ENCODE measurements at places on chromosomes 7 and 10.

- no peaks in the 10 kb centered on the region for H3K36me3 ChIP-seq
- H3K4me1 ChIP-seq = peaks cover 24% of the 10 kb centered on the region
- no peak overlapping the region for H3K27ac ChIP-seq
- DNase-seq = no peak
- no peak overlapping the region for H3K4me3 ChIP-seq
Measured at GRCh38 chr10:48508791-48509772, 95.8 kb downstream of the ARHGAP22 start.

DNA sequence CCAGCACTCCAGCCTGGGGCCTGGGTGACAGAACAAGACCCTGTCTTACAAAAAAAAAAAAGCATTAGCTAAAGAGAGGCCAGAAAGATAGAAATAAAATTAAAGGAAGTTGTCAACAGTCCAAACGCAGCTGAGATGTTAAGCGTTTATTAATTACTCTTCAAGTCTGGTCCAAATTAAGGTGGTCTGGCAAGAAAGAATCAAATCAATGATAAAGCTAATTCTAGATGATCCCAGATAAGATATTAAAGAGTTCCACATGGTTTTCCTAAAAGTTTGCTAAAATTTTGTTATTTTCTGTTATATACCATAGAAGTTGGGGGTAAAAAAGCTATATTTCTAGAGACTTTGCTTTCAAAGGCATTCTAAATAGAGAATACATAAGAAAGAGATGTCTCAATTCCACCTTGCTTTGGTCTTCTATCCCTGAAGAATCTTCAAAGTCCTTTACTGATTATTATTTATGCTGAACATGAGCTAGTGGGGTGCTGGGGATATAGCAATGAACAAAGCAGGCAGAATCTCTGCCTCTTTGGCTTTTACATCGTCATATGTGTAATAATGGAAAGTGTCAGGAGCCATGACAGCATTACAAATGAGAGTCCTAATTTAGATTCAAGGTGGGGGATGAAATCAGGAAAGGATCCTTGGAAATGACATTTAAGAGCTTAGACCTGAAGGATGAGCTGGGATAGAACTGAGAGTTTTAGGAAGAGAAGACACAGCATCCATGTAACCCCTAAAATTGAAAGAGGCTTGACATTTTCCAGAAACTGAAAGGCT, 23.4 kb downstream of the FRA10AC1 start:
- H3K27me3 ChIP-seq = no peaks in the 10 kb centered on the region
- peaks cover 9% of the 10 kb centered on the region for H3K4me1 ChIP-seq
- H3K27ac ChIP-seq = no peak overlapping the region
- no peak for DNase-seq

GRCh38 chr10:97065128-97065527, 120.6 kb downstream of the SLIT1 start:
- DNase-seq = no peak
- peaks cover 2% of the 10 kb centered on the region for H3K27me3 ChIP-seq
- no peaks in the 10 kb centered on the region for H3K4me1 ChIP-seq
- H3K36me3 ChIP-seq = no peaks in the 10 kb centered on the region
- H3K4me3 ChIP-seq = no peak overlapping the region
- no peak overlapping the region for H3K27ac ChIP-seq

DNA sequence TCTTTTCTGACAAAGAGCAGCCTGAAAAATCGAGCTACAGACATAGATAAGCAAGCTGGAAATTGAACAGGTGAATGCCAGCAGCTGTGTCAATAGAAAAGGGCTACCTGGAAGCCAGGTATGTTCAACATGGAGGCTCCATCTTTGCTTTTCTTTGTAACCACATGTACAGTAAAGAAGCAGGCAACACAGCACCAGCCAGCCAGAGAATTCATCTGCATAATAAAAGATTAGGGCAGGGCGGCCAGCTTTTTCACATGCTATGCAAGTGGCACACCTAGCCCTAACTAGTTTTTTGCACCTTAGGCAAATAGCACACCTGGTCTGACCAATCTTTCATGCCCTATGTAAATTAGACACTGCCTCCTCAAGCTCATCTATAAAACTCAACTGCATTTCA, 25.7 kb downstream of the COG5 start:
- DNase-seq = no peak
- peaks cover 8% of the 10 kb centered on the region for H3K4me1 ChIP-seq
- H3K27me3 ChIP-seq = no peaks in the 10 kb centered on the region
- H3K36me3 ChIP-seq = peaks cover 32% of the 10 kb centered on the region
- H3K27ac ChIP-seq = no peak overlapping the region
- no peak overlapping the region for H3K4me3 ChIP-seq

DNA sequence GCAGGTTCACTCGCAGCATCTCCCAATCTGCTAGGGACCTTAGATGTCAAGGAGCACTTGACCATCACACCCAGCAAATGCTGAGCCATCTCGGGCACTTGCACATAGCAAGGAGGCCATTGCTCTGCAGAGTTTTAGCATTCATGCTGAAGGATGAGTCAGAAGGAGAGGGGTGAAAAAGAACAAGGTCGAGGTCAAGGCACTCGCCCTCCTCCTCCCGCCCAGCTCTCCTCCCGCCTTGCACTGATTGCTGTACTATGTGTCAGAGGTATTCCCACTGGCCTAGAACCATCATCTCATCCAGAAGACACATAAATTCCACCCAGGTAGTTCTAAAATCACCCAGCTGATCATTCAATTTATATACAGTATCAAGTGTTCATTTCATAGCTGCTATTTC, 255.1 kb upstream of the SP4 start:
- DNase-seq = no peak
- no peak overlapping the region for H3K4me3 ChIP-seq
- H3K4me1 ChIP-seq = peaks cover 15% of the 10 kb centered on the region
- H3K27me3 ChIP-seq = peaks cover 6% of the 10 kb centered on the region
- no peaks in the 10 kb centered on the region for H3K36me3 ChIP-seq
- no peak overlapping the region for H3K27ac ChIP-seq

DNA sequence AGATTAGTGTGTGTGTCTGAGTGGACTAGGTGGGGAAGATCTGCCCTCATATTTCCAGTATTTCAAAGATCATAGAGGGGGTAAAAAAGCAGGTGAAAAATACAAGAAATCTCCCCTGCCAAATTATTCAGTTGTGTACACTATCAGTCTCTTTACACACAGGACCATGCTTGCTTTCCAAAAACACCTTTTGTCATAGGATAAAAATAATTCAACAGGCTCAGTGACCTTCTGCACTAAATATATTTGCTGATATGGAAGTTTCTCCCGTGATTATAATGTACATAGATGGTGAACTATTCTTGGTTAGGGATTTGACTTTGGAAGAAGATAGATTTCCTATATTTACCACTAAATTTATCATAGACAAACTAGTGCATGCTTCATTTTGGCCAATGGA, 24.6 kb upstream of the CSTF2T start:
- H3K27ac ChIP-seq = no peak overlapping the region
- H3K4me3 ChIP-seq = no peak overlapping the region
- no peaks in the 10 kb centered on the region for H3K36me3 ChIP-seq
- no peak for DNase-seq

DNA sequence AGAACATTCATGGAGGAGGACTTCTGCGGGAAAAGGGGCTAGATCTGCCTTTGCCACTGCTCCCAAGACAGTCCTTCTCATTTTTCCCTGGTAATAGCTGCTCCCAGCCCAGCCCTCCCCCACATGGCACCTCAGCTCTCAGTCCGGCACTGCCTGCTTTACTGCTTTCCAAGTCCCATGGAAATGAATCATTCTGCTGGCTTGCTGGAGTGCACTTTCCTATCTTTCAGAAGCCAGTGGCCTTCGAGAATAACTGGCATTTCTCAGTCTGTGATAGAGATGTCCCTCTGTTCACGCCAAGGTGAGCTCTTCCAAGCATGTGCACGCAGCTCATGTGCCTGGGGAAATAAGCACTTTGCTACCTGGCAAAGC, 61.4 kb downstream of the SYPL1 start:
- H3K4me1 ChIP-seq = peaks cover 2% of the 10 kb centered on the region
- H3K36me3 ChIP-seq = no peaks in the 10 kb centered on the region
- no peak overlapping the region for H3K27ac ChIP-seq
- H3K4me3 ChIP-seq = no peak overlapping the region
- H3K27me3 ChIP-seq = no peaks in the 10 kb centered on the region
- no peak for DNase-seq

- no peak for DNase-seq
- peaks cover 3% of the 10 kb centered on the region for H3K27me3 ChIP-seq
- H3K4me3 ChIP-seq = no peak overlapping the region
- no peaks in the 10 kb centered on the region for H3K36me3 ChIP-seq
Measured at GRCh38 chr10:112332509-112333228, 41.2 kb upstream of the ACSL5 start.

Measured in endothelial cell (in vitro differentiated cells).